ENCODE measurements at places on chromosomes 12 and 14.
A peak's percentile ranks its signal among the peaks of the same experiment; 100 is the strongest.

DNA sequence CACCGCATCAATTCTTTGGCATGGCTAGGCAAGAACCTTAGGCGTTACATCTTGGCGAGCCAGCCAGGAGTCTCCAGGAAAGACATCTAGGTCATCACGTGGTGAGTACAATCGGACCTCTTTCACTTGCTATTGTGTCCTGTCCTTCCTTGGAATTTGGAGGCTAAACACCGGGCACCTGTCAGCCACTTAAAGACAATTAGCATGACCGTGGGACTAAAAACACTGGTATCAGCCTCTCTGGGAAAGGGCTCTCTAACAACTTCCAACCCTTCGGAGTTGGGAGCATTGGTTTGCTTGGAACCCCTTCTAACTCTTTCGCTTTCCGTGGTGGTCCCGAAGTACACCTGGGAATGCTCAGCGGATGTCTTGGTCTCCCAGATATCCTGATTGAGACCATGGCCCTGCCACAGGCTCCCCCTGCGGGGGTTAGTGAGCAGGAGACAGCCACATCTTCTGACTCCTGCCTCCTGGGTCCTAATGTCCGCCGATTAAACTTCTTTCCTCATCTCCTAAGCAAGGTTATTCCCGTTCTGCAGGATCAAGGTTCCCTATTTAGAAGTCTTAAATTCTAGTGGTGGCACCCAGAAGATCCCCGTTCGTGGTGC, 971.7 kb downstream of the FSCB start:
- no peak for DNase-seq
- H3K4me3 ChIP-seq = no peak overlapping the region
- H3K27ac ChIP-seq = no peak overlapping the region
- no peaks in the 10 kb centered on the region for H3K36me3 ChIP-seq
- no peaks in the 10 kb centered on the region for H3K4me1 ChIP-seq

GRCh38 chr12:49264466-49264872, 413 bp upstream of the TUBA1C start:
- DNase-seq = peak; percentile 50
- peak overlapping the region; percentile 88 for H3K27ac ChIP-seq
- peak overlapping the region; percentile 99 for H3K4me3 ChIP-seq
- H3K27me3 ChIP-seq = no peaks in the 10 kb centered on the region
- peaks cover 3% of the 10 kb centered on the region for H3K36me3 ChIP-seq

DNA sequence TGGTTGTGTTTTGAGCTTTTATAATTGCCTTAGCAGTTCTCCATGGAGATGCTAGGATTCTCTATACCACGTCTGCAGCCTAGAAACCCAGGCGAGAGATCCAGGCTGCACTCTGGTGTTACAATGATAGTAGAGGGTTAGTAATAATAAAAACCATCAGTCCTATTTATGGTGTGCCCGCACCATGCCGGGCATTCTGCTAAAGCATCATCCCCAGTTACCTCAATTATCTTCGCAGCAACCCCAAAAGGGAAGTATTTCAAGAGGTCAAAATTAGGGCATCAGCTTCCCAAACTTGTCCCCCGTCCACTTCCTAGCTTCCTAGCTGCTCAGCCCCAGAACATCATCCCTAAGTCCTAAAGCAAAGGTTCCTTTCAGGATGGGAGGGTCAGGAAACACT, 3.2 kb downstream of the SYNE3 start:
- H3K27ac ChIP-seq = peak overlapping the region; percentile 32
- no peaks in the 10 kb centered on the region for H3K27me3 ChIP-seq
- DNase-seq = no peak

DNA sequence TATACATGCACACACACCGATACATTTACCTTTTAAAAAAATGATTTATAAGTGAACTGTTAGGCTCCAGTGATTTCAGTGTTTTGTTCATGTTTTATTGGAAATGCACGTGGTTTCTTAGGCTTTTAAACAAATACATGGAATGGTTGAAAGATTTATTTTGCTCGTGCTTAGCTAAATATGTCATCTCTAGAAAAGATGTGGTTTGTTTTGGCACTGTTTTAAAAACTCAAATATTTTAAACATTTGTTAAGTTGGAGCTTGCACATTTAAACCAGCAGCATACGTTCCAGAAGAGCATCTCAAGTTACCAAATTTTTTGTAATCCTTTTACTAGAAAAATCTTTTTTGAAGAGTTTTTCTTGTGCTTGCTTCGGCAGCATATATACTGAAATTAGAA, 44.5 kb downstream of the FOXA1 start:
- DNase-seq = no peak
- H3K27me3 ChIP-seq = no peaks in the 10 kb centered on the region
- no peak overlapping the region for H3K4me3 ChIP-seq
- H3K27ac ChIP-seq = no peak overlapping the region

GRCh38 chr14:87233266-87233665, 759.7 kb downstream of the GALC start:
- H3K4me1 ChIP-seq = no peaks in the 10 kb centered on the region
- no peaks in the 10 kb centered on the region for H3K36me3 ChIP-seq
- no peaks in the 10 kb centered on the region for H3K27me3 ChIP-seq
- peak overlapping the region; percentile 59 for H3K27ac ChIP-seq
- peak overlapping the region; percentile 27 for H3K4me3 ChIP-seq
